ENCODE measurements at places on chromosomes 3 and 15.

DNA sequence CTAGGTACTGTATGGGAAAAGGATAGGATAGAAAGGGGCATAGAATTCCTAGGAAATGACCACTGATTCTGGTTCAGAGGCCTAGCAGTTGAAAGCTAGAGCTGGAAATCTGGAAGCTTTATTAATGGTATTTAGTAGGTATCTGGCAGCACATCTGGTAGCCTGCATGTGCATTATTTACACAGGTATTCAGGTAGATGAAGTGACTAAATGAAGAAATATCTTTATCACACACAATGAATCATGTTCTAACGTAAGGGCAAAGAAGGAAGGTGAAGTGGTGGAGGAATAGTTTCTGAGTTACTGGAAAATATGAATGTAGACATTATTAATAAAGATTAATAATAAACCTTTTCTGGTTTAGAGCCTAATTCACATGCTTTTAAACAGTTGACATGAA lies 119.9 kb downstream of the MBNL1 start:
- DNase-seq: no peak

GRCh38 chr3:15217841-15218267 lies 11.8 kb downstream of the CAPN7 start:
- DNase-seq: no peak

- no peak for DNase-seq
Observed at GRCh38 chr3:64548200-64548889, 139.5 kb downstream of the ADAMTS9 start.

DNA sequence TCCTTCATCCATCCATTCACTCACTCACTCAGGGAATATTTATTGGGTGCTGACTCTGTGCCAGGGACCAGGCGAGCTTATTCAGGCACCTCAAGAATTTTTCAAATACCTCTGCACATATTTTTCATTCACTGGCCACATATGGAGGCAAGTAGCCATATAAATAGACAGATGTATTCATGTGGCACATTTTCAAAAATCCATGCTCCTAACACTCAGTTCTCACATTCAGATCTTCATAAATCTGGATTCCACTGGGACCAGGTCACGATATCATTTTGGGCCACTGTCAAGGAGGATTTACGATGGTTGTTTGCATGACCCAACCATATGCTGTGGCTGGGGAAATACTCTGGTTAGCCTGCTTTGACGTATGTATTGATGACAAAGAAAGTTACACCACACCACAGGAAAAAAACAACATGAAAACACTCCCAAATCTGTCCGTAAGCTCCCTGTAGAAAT lies 241.8 kb upstream of the LRTM1 start:
- DNase-seq: no peak

DNA sequence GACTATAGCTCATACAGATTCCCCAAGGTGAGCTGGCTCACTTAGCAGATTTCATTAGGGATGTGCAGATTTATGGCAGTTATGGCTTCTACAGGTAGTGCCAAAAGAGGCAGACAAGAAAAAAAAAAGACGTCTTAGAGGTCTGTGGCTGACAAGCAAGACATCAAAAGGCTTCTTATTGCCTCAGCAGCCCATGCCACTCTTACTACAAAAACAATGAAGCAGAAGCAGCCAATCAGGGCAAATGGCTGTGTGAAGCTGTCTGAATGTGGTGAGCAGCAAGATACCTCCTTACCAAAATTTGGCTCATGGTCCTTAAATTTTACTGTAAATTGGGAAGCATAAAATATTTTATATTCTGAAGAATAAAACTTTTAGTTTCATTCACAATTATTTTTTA lies 557.5 kb upstream of the GOLIM4 start:
- DNase-seq: no peak

DNA sequence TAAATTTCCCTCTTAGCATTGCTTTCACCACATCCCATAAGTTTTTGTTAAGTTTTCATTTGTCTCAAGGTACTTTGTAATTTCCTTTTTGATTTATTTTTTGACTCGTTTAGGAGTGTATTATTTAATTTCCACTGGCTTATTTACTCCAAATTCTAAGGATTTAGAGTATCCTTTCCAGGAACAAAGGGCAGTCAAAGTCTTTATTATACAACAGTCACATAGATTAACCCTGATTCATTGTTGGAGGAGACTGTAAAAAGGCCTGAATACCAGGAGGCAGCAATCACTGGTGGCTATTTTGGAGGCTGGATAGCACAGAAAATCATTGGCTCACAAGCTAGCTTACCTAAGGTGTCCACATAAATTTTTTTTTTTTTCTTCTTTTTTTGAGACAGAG lies 39.9 kb downstream of the OIP5 start:
- no peak for DNase-seq

DNA sequence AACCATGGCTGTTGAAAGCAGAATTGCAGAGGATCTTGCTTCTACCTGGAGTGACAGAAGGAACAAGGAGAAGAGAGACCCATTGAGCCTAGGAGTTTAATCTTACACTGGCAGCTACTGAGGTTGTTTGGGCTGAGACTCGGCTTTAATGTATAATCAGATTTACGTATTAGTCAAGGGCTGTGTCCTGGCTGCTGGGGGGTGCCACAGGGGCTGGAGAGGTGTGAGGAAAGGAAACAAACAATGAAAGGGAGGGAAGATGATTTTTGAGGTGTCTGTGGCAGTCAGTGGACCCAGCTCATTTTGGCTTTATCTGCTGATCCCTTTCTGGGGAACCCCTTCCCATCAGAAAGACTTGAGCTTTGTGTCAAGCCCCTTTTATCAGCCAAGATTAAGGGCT lies 95.7 kb downstream of the PRICKLE2 start:
- no peak for DNase-seq

- DNase-seq: no peak
Observed at GRCh38 chr15:85624291-85624801, 170.4 kb downstream of the KLHL25 start.
